NCI-H1694 (cell line): ENCODE measurements at places on chromosomes 4 and X.

- peak; percentile 4 for DNase-seq
Observed at GRCh38 chrX:53047228-53047627, 1.4 kb upstream of the GPR173 start.

- DNase-seq = no peak
Observed at GRCh38 chrX:139932073-139932900, 566 bp downstream of the ATP11C start.

DNA sequence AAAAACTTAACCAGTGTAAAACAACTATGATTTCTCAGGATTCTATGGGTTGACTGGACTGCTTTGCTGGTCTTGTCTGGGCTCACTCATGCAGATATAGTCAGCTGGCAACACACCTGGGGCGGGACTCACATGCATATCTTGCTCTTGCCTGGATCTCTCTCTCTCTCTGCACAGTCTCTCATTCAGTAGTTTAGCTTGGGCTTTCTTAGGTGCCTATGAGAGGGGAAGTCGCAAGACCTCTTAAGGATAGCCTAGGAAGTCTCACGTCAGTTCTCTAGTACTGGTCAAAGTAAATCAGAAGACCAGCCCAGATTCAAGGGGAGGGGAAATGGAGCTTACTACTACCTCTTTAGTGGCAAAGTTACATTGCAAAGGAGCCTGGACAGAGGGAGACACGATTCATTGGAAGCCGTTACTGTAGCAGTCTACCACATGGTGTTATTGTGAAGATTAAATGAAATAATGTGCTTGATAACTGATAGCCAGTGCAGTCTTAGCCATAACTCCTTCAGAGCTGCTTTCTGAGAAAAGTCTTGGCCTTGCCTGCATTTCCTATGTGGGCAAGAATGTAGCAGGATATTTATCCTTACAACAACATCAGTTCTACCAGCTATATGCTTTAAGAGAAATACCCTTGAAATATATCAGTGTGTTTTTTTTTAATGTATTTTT is 2.1 kb downstream of the COPS4 start:
- no peak for DNase-seq

DNA sequence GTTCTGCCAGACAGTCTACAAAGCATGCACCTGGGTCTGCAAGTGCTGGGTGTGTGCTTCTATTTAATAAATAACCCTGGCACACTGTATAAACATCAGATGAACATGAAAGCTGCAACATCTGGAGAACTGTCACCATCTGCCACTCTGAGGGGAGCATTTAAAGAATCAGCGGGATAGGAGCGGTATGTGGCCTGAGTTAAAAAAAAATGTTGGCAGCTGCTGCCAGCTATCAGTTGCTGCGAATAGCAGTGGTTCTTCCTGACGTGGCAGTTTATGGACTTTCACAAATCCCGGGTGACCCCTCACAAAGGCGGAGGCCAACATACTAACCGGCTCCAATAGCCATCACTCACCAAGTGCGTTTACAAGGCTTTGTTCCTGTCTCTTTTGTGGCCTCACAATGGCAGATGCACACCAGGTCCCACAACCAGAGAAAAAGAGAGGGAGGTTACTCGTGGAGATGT is 95.1 kb downstream of the RASL11B start:
- peak; percentile 94 for DNase-seq

GRCh38 chr4:14196131-14196530 is 568.6 kb upstream of the BOD1L1 start:
- no peak for DNase-seq

GRCh38 chr4:2135083-2135482 is 76.0 kb downstream of the NAT8L start:
- DNase-seq = no peak

- DNase-seq = no peak
Observed at GRCh38 chr4:26715636-26716242, 131.9 kb downstream of the TBC1D19 start.

GRCh38 chr4:182134261-182134660 is 108.9 kb upstream of the TENM3 start:
- DNase-seq = no peak

- DNase-seq = no peak
Observed at GRCh38 chrX:154002215-154002719, 17.4 kb downstream of the IRAK1 start.

GRCh38 chr4:14807856-14808255 is 194.4 kb upstream of the CPEB2 start:
- DNase-seq = no peak

DNA sequence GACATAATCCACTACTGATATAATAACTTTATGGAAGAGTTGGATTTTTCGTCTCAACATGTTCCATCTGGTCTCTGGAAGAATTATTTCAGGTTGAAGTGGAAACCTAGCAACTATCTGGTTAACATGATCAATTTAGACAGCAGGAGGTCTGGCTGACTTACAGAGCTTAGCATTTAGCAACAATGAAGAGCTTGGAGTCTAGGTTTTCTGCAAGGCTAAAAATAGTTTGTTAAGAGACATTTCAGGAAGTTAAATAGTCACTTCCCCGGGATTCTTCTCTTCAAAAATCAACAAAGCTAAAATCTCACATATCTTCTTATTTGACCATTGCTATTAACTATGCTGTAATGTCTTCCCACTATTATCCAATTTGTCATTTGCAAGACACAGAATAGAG is 418.6 kb upstream of the DIPK2B start:
- DNase-seq = no peak

GRCh38 chrX:29690061-29690460 is 525.3 kb upstream of the MAGEB2 start:
- DNase-seq = no peak

DNA sequence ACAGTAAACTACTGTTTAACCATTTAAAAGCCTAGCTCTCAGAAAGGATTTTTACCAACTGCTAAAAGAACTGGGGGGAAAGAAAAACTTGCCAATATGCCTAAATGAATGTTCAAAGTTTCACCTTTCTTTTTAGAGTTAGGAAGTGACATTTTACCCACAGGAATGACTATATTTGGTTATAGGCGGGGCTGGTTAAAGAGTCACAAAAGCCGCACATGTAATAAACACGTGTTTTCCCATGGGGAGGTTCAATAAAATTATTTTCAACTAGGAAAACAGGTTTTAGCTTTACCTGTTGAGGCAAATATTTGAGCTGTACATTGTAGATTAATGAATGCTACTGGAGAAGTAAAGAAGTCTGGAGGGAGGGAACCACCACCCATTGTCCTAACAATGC is 41.6 kb upstream of the UGDH start:
- no peak for DNase-seq
